ENCODE measurements at places on chromosomes 4 and X.

GRCh38 chrX:44062840-44063239, 89.7 kb upstream of the NDP start:
- no peak for DNase-seq

DNA sequence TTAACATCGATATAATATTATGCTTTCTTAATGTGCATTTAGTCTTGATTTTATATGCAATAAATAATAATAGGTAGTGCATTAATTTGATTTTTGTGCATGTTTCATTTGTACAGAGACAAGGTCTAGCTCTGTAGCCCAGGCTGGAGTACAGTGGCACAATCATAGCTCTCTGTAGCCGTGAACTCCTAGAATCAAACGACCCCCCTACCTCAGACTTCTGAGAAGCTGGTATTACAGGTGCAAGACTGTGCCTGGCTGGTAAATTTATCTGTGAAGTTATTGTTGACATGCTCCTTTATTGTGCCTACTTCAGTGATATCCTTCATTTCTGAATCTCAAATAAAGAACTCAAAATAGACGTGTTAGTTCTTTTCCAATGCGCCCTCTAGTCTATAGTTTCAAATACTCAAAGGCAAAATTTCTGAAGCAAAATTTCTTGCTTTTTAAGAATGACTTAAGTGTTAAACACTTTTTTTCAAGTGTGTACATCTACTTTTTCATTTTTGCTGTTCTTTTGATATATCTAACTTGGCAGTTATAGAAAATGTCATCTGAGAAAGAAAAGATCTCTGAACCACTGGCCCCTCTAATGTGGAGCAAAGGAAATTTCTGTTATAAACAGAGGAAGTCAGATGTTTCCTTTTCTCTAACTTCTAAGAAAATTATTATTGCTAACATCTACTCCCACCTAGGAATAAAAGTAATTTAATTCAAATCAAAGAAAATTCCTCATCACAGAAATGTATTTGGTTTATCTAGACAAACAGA, 28.3 kb upstream of the GUCY1A1 start:
- no peak for DNase-seq

DNA sequence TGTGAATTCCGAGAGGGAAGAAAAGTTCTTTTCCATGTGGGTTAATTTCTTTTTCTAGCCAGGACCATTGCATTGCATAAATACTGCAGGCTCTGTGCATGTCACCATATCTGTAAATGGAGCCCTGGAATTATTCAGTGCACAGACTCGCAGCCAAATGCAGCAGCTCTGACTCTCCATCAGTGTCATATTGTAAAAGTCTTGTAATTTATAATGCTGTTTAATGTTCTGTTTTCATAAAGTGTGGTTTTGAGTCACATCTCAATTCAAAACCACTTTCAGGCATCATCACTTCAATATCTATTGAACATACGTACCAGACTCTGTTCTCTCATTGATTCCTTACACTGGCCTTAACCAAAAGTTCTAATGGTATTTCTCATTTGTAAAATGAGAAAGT, 193.9 kb upstream of the RPL34 start:
- DNase-seq, result no peak

- no peak for DNase-seq
Observed at GRCh38 chrX:38848671-38849455, 47.6 kb downstream of the MID1IP1 start.

GRCh38 chr4:20126906-20127305, 124.8 kb upstream of the SLIT2 start:
- DNase-seq, result no peak

- DNase-seq, result no peak
Observed at GRCh38 chr4:138599965-138600364, 357.8 kb upstream of the SLC7A11 start.

DNA sequence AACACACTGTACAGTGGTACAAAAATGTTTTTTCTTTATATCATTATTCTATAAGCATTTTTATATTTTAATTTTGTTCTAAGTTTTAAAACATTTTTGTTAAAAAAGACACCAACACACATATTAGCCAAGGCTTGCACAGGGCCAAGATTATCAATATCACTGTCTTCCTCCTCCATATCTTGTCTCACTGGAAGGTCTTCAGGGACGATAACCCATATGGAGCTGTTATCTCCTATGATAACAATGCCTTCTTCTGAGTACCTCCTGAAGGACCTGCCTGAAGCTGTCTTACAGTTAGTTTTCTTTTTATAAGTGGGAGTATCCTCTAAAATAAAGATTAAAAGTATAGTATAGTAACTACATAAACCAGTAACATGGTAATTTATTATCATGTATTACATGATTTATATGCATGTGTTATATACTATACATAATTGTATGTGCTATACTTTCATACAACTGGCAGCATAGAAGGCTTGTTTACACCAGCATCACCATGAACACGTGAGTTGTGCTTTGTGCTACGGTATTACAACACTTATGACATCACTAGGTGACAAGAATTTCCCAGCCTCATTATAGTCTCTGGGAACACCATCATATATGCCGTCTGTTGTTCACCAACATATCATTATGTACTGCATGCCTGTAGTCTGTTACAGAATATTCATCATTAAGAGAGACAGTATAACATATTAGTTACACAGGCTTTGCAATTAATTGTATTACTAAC, 90.7 kb downstream of the WDFY3 start:
- no peak for DNase-seq

DNA sequence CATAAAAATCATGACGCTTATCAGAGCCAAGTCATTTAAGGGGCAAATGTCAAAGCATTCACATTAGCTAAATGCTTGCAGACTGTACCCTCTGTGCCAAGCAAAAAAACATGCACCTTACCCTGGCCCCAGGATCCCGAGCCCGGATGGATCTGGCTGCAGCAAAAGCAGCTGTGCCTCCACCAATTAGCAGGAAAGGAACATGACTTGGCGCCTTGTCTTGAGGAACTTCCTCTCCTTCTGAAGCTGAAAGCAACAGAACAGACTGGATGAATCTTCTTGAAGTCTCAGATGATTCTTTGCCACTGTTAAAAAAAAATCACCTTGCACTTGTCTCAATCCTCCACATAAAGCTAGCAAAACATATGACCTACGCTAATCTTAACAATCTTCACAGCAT, 18.0 kb downstream of the AIFM1 start:
- no peak for DNase-seq

DNA sequence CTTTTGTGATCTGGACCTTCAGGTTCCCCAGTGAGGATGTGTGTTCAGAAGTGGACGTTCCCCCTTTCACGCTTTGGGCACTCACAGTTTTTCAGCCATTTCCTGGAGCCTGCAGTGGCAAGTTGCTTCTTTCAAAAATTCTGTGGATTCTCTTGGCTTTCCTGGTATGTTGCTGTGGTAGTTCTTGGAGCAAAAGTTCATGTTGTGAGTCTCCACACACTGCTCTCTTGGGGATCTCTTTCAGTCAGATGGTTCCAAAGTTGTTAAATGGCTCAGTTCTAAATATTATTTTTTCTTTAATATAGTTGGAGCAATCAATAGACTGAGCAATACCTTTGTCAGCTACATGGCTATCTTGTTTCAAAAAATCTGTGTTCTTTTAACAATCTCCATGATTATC, 28.5 kb upstream of the BANK1 start:
- DNase-seq, result no peak

- no peak for DNase-seq
Observed at GRCh38 chr4:110781944-110782343, 159.1 kb upstream of the PITX2 start.

DNA sequence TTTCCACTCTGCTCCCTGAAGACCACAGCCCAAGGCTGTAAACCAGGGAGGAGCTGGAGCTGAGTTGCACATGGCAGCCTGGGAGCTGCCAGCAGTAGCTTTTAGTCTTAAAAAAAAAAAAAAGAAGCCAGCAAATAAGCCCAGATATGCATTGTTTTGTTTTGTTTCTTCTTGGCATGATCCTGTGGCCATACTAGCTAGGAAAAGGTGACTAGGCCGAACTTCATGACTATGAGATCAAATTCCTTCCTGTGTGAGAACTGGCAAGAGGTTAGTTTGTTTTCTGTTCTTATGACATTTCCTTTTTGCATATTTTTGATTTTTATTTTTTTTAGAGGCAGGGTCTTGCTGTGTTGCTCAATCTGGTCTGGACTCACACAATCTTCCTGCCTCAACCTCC, 323.3 kb downstream of the DCTD start:
- no peak for DNase-seq

- DNase-seq, result no peak
Observed at GRCh38 chr4:176611951-176612350, 180.8 kb downstream of the VEGFC start.

DNA sequence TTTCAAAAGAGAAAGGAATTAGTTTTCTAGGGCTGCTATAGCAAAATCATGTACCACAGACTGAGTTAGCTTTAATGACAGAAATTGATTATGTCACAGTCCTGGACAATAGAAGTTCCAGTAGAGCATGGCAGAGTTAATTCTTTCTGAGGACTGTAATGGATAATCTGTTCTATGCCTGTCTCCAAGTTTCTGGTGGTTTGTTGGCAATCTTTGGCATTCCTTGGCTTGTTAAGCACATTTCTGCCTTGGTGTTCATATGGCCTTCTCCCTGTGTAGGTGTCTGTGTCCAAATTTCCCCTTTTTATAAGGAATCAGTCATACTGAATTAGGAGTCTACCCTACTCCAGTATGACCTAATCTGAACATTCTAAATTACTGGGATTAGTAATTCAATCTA, 336.1 kb upstream of the PABPC4L start:
- DNase-seq, result no peak

GRCh38 chr4:108493596-108493931, 126.8 kb upstream of the RPL34 start:
- DNase-seq, result no peak

DNA sequence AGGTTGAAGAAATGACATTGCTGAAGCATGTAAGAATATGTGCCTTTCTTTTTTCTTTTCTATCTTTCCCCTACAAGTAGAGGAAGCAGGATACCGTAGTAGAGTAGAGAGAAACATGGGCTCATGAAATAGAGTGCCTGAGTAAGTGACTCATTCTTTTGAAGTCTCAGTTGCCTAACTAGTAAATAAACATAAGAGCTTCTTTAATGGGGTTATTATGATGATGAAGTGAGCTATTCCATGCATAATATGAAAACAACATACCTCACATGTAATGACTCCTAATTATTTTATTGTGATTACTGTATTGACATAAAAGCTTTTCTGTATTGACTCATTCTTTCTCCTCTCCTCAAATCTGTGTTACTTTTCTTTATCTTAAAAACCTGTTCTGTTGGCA, 1538.2 kb downstream of the TECRL start:
- DNase-seq, result no peak

- DNase-seq, result no peak
Observed at GRCh38 chrX:50941638-50942037, 31.1 kb downstream of the BMP15 start.

- no peak for DNase-seq
Observed at GRCh38 chrX:24513416-24513815, 48.3 kb downstream of the PDK3 start.

- DNase-seq, result no peak
Observed at GRCh38 chrX:119954374-119954773, 10.8 kb upstream of the NKAP start.

DNA sequence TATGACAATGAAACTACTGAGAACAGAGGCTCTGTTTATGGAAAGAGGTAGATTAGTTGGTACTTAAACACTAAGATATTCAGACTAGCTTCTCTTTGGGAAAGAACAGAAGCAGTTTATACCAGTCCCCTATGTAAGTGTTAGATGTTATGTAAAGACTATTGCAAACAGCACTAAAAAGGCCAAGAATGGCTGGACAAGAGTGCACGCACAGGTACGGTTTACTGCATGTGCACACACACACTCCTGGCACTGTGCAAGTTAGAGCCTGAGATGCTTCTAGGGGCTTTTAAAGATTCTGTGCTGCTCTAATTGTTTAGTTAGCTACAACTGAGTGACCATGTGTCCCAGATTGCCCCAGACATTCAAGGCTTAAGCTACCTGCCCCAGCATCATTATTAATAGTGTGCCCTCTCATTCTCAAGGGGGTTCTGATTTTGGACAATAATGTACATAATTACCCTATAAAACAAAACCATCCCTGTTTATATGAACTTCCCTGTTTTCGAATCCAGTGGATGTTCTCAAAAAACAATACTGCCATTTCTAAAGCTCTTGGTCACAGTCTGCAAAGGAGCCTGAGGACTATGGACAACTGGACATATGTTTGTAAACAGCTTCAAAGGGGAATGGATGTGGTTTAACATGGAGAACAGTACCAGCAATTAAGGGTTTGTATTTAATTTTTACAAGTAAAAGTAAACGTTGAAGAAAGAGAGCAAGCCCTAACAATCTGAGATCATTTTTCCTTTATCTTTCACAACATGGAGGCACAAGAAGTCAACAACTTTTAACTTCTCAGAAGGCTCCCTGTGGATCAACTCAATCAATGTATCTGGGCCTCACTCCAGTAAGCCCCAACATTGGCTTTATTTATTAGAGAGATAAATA, 2.0 kb downstream of the SETD7 start:
- DNase-seq, result no peak

- no peak for DNase-seq
Observed at GRCh38 chr4:8228319-8229250, 29.5 kb downstream of the SH3TC1 start.

- no peak for DNase-seq
Observed at GRCh38 chr4:7189066-7189465, 3.3 kb upstream of the SORCS2 start.

DNA sequence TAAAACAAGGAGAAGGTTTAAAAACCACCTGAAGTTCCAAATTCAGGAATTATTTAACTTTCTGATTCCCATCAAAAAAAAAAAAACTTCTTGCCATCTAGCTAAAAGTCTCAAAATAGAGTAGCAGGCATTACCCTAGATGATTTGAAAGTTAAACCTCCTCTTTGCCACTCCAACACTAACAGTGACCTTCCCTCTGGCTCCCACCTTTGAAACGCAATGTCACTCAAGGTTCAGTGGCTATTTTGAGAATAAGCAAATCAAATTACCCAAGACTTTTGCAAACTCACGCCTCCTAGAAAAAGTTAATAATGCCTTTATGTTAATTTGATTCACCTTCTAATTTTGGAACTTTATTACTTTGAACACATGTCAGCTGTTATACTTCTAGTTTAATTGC, 103.2 kb downstream of the ARHGAP6 start:
- DNase-seq, result no peak

DNA sequence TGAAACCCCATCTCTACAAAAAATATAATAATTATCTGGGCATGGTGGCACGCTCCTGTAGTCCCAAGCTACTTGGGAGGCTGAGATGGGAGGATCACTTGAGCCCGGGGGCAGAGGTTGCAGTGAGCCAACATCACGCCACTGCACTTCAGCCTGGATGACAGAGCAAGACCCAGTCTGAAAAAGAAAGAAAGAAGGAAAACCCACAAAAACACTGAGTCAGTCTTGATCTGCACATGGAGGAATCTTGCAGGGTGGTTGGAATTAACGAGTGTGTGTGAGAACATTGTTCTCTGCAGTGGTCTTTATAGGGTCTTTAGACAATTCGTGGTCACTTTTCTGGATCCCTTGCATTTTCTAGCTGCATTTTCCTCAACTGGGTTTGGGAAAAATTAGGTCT, 23.2 kb downstream of the ADD1 start:
- no peak for DNase-seq

- no peak for DNase-seq
Observed at GRCh38 chr4:171714791-171715454, 98.3 kb upstream of the GALNTL6 start.

Measured in D721Med (cell line).